ENCODE measurements at places on chromosomes 6 and 20. TPM values are rescaled to one million over a fixed set of nuclear protein-coding genes. Genes with fewer than 3 reads are reported as not detected.

DNA sequence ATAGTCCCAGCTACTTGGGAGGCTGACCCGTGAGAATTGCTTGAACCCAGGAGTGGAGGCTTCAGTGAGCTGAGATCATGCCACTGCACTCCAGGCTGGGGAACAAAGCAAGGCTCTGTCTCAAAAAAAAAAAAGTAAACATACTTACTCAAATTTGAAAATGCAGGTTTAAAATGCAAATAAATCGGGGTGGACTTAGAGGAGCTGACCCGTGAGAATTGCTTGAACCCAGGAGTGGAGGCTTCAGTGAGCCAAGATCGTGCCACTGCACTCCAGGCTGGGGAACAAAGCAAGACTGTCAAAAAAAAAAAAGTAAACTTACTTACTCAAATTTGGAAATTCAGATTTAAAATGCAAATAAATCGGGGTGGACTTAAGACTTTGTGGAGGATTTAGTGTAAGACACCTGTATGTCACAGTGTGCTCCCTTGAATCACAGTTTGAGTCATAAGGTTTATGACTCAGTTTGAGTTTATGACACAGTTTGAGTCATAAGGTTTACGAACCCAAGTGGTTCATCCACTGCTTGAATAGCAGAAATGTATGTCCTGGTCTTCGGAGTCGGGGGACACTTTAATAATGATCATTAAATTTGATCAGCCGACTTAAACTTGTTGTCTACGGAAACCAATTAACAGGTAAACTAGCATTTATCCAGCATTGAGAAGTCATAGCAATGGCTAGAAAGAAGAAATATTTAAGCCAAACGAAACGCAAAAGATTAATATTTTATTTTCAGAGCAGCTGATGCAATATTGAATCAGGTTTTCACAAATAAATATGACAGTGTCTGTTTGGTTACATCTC is 6.8 kb upstream of the MRPS10 start:
- H3K4me3 ChIP-seq = no peak overlapping the region
- no peaks in the 10 kb centered on the region for H3K4me1 ChIP-seq
- no peak for DNase-seq
- no peaks in the 10 kb centered on the region for H3K27me3 ChIP-seq
- no peak overlapping the region for H3K27ac ChIP-seq
- H3K36me3 ChIP-seq = no peaks in the 10 kb centered on the region

DNA sequence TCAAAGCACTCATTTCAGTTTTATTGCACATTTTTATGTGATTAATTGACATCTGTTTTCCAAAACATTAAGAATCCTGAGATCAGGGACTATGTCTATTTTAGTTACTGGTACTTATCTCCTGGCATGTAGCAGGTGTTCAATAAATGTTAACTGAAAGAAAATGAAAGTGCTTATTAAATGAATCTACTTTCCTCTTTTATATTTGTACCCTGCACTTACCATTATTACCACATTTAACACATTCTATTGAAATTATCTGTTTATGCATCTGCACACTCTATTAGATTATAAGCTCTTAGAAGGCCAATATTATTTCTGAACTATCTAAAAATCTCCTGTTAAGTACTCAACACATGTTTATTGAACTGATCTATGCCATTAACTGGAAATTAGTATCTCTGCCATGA is 131.9 kb downstream of the EPM2A start:
- H3K4me3 ChIP-seq = no peak overlapping the region
- H3K27ac ChIP-seq = no peak overlapping the region
- no peaks in the 10 kb centered on the region for H3K4me1 ChIP-seq
- H3K27me3 ChIP-seq = no peaks in the 10 kb centered on the region
- no peak for DNase-seq

DNA sequence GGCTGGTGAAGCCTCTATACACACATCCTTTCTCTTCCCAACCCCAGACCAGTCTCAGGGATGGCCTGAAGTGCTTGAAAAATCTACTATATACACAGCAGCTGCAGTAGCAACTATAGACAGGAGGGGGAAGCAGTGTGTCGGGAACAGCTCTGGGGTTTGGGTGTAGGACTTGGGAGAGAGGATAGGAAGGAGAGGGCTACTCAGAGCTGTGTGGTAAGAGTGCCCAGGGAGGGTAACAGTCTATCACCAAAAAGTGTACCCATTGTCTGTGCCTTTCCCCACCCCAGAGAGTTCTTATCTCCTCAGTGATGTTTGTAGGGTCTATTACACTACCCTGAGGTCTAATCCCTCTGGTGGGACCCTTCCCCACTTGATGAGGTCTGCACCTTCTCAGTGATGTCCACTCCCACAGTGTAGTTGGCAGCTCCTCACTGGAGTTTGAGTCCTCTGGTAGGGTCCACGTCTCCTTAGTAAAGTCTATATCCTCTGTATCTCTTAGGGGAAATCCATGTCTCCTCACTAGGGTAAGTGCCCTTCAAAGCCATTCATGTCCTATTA is 1.5 kb upstream of the GGT7 start:
- H3K4me3 ChIP-seq = no peak overlapping the region
- peak overlapping the region; percentile 77 for H3K27ac ChIP-seq
- H3K27me3 ChIP-seq = no peaks in the 10 kb centered on the region
- DNase-seq = peak; percentile 88
- H3K36me3 ChIP-seq = no peaks in the 10 kb centered on the region

- H3K36me3 ChIP-seq = no peaks in the 10 kb centered on the region
- peaks cover 9% of the 10 kb centered on the region for H3K27me3 ChIP-seq
These were observed at the start of gene ADGRG6 for GRCh38 chr6:142301651-142302391. TSS of gene ADGRG6 (plus strand) at chr6:142302007. CDS start at chr6:142302330, 323 bp downstream.

DNA sequence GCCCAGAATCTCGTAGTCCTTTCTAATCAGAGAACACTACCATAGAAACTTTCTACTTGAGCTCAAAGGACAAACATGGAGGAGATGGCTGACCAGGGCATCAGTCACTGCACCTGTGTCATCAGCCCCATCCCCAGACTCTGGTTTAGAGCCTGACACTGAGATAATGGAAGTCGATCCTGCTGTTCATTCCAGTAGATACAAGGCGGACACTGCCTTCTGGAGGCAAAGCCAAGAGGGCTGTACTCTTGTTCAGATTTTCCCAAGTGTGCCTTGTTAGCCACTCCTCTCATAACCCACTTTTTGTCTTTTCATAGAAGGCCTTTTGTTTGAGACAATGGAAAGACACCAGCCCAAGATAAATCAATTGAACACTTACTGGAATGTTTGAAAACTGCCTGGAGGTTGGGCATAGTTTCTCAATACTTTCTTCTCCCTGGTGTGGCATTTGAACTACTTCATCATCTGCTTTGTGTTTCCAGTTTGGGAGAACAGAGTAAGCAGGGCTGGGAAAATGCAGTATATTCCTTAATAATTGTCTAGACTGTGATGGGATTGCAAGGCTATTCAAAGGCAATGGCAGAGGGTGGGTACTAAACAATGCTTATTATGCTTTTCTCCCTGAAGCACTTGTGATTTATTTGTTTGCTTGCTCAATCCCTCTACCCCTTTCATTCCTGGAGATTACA is 99.7 kb downstream of the CLIC5 start:
- no peak for DNase-seq
- H3K27me3 ChIP-seq = no peaks in the 10 kb centered on the region
- H3K4me3 ChIP-seq = no peak overlapping the region

DNA sequence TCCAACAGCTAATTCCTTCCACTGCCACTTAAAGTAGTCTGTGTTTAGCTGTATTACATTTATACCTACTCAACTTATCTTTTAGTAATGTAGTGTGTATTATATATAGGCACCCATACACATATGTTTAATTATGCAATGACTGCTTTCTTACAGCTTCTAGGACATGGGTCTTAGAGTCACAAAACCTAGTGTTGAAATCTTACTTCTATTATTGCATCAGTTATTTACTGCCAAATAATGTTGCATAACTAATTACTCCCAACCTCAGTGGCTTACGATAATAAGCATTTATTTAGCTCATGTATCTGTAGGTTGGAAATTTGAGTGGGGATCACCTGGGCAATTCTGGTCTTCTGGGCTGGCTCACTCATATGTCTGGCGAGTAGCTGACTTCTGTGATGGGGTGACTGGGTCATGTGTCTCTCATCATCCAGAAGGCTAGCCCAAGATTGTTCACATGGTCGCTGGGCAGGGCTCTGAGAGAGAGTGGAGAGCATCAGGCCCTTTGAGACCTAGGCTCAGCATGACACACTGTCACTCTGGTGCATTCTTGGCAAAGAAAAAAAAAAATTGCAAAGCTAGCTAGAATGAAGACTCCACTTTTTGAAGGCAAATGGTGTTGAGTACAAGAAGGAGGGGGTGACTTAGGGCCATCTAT is 187.0 kb downstream of the PLCB1 start:
- no peaks in the 10 kb centered on the region for H3K27me3 ChIP-seq
- H3K4me3 ChIP-seq = no peak overlapping the region
- peaks cover 3% of the 10 kb centered on the region for H3K4me1 ChIP-seq
- H3K36me3 ChIP-seq = no peaks in the 10 kb centered on the region
- no peak overlapping the region for H3K27ac ChIP-seq

GRCh38 chr6:19934996-19935591 is 97.9 kb downstream of the ID4 start:
- H3K27ac ChIP-seq = no peak overlapping the region
- H3K4me3 ChIP-seq = no peak overlapping the region
- no peak for DNase-seq
- H3K27me3 ChIP-seq = no peaks in the 10 kb centered on the region
- no peaks in the 10 kb centered on the region for H3K4me1 ChIP-seq

DNA sequence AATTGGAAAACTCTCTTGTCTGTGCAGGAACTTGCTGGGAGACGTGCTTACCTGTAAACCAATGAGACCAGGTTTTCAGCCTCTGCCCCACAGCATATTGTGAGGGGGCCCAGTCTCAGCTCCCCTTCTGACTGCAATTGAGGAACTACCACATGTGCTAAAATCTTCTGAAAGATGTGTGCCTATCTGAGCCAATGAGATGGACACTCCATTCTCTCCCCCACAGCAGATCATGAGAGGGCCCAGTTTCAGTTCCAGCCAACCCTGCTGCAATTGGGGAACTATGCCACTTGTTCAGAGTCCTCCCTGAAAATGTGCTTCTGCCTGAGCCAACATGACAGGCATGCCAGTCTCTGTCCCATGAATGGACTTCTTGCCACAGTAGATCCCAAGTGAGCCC is 20.9 kb upstream of the PI3 start:
- H3K36me3 ChIP-seq = no peaks in the 10 kb centered on the region
- no peaks in the 10 kb centered on the region for H3K27me3 ChIP-seq
- no peak overlapping the region for H3K27ac ChIP-seq
- no peak for DNase-seq

- DNase-seq = no peak
- no peaks in the 10 kb centered on the region for H3K27me3 ChIP-seq
- H3K27ac ChIP-seq = no peak overlapping the region
- H3K4me1 ChIP-seq = peaks cover 17% of the 10 kb centered on the region
- no peaks in the 10 kb centered on the region for H3K36me3 ChIP-seq
These were observed 2.3 kb upstream of the PRIM2 start for GRCh38 chr6:57315111-57315510.

DNA sequence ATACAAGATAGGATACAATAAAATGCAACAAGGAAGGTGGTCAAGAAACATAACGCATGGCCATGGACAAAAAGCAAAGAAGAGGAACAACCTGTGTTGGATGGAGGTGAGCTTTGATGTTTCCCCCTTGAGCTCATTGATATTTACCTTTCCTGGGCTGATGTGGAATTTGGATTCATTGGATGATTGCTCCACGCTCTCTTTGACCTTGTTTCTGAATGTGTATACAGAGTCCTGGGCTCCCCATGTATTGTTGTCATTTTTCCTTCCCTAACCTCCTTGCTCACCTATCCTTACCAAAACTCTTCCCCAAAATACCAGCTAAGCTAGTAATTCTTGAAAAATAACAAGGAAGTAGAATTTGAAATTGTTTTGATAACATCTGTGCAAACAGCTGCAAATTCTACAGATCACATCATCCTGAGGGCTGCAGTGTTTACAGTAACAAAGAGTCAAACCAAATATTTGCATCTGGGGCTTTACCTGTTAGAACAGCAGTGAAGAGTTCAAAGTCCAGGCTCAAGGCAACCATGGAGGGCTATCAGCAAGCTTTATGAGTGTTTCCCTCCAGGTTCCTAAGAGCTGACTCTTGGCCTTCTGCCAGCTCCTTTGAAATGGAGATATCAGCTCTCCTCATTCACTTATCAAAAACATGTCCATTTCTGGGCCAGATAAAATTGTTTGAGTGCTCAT is 214.3 kb upstream of the MARCKS start:
- no peak overlapping the region for H3K27ac ChIP-seq
- no peaks in the 10 kb centered on the region for H3K27me3 ChIP-seq
- no peaks in the 10 kb centered on the region for H3K36me3 ChIP-seq
- DNase-seq = no peak
- no peak overlapping the region for H3K4me3 ChIP-seq

GRCh38 chr20:10707791-10708190 is 34.0 kb upstream of the JAG1 start:
- no peaks in the 10 kb centered on the region for H3K4me1 ChIP-seq
- no peak overlapping the region for H3K27ac ChIP-seq
- no peak overlapping the region for H3K4me3 ChIP-seq
- no peak for DNase-seq

GRCh38 chr6:43268355-43268700 is 25.0 kb downstream of the TTBK1 start:
- no peak for DNase-seq
- peak overlapping the region; percentile 80 for H3K27ac ChIP-seq
- H3K27me3 ChIP-seq = no peaks in the 10 kb centered on the region
- no peaks in the 10 kb centered on the region for H3K4me1 ChIP-seq

DNA sequence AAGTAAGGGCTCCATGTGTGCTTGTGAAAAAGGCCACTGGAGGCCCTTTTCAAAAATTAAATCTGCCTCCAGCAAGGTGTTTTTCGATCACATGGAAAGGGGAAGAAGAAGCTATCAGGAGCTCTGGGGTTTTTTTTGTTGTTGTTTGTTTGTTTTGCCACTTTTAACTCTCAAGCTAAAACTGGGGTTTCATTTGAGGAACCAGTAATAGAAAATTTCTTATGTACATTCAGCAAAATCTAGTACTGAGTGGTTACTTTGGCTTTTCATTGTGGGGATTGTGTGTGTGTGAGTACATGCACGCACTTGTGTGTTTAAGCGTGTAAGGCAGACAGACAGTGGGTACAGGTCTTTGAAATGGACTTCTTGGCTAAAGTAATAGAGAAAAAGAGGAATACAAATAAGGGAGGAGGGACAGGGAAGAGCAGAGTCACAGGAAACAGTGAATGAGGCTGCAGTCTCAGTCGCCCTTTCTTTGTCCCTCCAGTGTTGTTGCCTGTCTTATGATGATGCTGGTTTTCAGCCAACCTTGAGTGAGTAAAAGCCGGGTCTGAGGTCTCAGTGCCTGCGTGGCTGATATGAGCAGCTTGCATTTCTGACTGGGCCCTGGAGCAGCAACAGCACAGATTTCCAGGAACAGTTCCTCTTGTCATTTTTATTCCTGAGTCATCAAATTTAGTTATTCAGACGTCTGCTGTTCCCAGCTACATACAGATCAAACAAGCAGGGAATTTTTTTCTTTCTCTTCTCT is 26.2 kb downstream of the SLC16A10 start:
- no peak overlapping the region for H3K4me3 ChIP-seq
- no peaks in the 10 kb centered on the region for H3K36me3 ChIP-seq
- H3K27ac ChIP-seq = peak overlapping the region; percentile 38
- H3K27me3 ChIP-seq = no peaks in the 10 kb centered on the region
- DNase-seq = peak; percentile 65

YIPF3 gene
- 84.0 TPM for total RNA-seq

GSS gene
- total RNA-seq = 38.3 TPM

NRN1 gene
- 7.5 TPM for total RNA-seq

TRAPPC3L gene
- total RNA-seq = not detected

ULBP1 gene
- 0.31 TPM for total RNA-seq

PTPRK gene
- 24.5 TPM for total RNA-seq
